ENCODE measurements at places on chromosomes 5 and 9. TPM values are rescaled to one million over a fixed set of nuclear protein-coding genes. Genes with fewer than 3 reads are reported as not detected.

- H3K4me1 ChIP-seq, result peaks cover 5% of the 10 kb centered on the region
- H3K27ac ChIP-seq, result no peak overlapping the region
- DNase-seq, result no peak
- H3K27me3 ChIP-seq, result no peaks in the 10 kb centered on the region
These were observed 32.5 kb upstream of the N4BP3 start for GRCh38 chr5:178080618-178081410.

DNA sequence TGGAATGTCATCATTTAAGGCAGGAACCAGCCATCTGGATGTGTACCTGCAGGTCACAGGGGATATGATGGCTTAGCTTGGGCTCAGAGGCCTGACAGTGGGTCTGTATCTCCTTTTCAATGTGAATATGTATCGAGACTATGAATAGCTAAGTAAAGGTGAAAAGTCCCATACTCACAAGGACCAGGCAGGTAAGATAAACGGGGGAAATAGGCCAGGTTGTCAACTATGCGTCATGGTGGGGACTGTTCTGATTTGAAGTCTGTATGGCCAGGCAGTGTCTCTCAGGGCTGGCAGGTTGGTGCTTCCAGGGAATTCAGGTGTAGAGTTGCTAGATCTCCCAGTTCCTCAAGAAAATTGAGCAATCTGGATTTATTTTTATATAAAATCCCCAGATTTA is 987.9 kb upstream of the WWC1 start:
- no peaks in the 10 kb centered on the region for H3K4me1 ChIP-seq
- H3K27ac ChIP-seq, result no peak overlapping the region

Gene FLT4
- 0.61 TPM for polyA plus RNA-seq

- no peak for DNase-seq
- no peaks in the 10 kb centered on the region for H3K36me3 ChIP-seq
- H3K27me3 ChIP-seq, result no peaks in the 10 kb centered on the region
- H3K27ac ChIP-seq, result no peak overlapping the region
These were observed 189.6 kb downstream of the HSPA4 start for GRCh38 chr5:133241179-133242092.

- no peak for DNase-seq
- no peaks in the 10 kb centered on the region for H3K4me1 ChIP-seq
- no peaks in the 10 kb centered on the region for H3K27me3 ChIP-seq
These were observed 64.6 kb downstream of the PTPN3 start for GRCh38 chr9:109433476-109433875.

Gene SLC6A7
- polyA plus RNA-seq, result not detected

DNA sequence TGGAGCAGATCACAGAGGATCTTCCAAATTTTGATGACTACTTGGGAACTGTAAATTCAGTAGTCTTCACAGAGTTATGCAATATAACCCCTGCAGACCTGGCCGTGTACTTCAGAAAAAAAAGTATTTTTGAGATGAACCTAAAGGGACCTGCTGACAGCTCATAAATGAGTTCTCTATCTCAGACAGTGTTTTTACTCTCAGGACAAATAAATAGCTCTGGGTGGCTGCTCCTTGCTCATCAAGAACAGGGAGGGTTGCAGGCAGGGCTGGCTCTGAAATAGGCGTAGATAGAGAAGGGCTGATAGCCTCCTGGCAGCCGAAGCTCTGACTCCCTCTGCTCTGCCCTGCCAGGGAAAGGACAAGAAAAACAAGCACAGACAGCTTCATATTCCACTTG is 64.8 kb downstream of the PLAC8L1 start:
- no peaks in the 10 kb centered on the region for H3K27me3 ChIP-seq
- H3K4me1 ChIP-seq, result no peaks in the 10 kb centered on the region
- H3K36me3 ChIP-seq, result no peaks in the 10 kb centered on the region
- H3K27ac ChIP-seq, result no peak overlapping the region

Gene TOR4A
- 6.0 TPM for polyA plus RNA-seq

Gene EGFLAM
- not detected for polyA plus RNA-seq

Gene ANXA2R
- polyA plus RNA-seq, result 50.4 TPM

- no peaks in the 10 kb centered on the region for H3K36me3 ChIP-seq
- no peaks in the 10 kb centered on the region for H3K4me1 ChIP-seq
- no peaks in the 10 kb centered on the region for H3K27me3 ChIP-seq
- H3K27ac ChIP-seq, result no peak overlapping the region
These were observed 296.6 kb downstream of the FBXL7 start for GRCh38 chr5:15796557-15796956.

DNA sequence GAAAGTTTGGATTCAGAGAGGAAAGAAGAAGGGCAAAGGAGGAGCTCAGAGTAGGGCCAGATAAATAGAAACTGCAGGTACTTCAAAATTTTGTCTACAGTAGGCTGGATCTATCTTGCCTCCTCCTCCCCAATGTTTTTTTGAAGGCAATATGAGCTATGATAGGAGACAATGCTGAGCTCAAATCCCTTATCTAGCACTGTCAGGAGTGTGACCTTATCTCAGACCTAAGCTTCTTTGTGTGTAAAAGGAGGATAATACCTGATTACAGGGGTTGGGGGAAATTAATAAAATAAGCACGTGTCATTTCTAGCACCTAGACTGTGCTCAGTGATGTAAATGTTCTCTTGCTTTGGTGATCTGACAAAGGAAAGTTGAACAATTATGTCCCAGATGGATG is 137.8 kb upstream of the CD180 start:
- H3K4me3 ChIP-seq, result no peak overlapping the region
- H3K4me1 ChIP-seq, result no peaks in the 10 kb centered on the region
- no peak for DNase-seq
- no peaks in the 10 kb centered on the region for H3K36me3 ChIP-seq
